ENCODE measurements at places on chromosomes 3 and 15.

- no peak for DNase-seq
Measured at GRCh38 chr3:57158813-57159738, 6.1 kb downstream of the IL17RD start.

- no peak for DNase-seq
Measured at GRCh38 chr3:87503900-87504498, 227.6 kb upstream of the POU1F1 start.

DNA sequence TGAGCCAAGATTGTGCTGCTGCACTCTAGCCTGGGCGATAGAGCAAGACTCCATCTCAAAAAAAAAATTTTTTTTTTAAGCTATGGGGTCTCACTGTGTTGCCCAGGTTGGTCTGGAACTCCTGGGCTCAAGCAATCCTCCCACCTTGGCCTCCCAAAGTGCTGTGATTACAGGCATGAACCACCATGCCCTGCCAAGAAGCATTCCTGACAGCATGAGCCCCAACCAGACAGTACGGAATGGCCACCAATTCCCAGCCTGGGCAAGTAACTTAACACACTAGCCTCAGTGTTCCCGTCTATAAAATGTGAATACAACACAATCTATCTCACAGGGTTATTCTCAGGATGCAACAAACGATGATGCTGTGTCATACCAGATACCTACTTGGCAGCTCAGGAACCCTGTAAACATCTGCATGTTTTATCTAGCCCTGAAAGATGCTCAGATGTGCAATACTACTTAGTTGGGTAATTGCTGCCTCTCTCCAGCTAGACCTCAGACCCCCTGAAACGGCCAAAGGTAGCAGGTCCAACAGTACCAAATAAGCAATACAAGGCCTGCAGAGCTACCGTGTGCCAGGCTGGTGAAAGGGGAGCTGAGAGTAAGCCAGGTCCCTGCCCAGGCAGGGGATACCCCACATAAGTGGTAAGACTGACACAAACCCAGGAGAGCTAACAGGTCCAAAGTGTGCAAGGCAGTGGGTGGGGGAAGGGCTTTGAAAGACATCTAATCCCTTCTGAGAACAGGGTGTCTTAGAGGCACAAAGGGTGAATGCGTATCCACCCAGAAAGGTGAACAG, 1.9 kb downstream of the TKT start:
- no peak for DNase-seq

- DNase-seq, result no peak
Measured at GRCh38 chr15:92934716-92935115, 34.6 kb downstream of the CHD2 start.

- no peak for DNase-seq
Measured at GRCh38 chr3:11386465-11387113, 114.4 kb downstream of the ATG7 start.

GRCh38 chr3:108118038-108118768, 27.4 kb upstream of the CD47 start:
- no peak for DNase-seq

GRCh38 chr15:86830304-86830703, 750.6 kb downstream of the AGBL1 start:
- DNase-seq, result no peak

GRCh38 chr15:40282147-40282868, 556 bp downstream of the ANKRD63 start:
- DNase-seq, result no peak

Measured in NCI-H187 treated with DMSO at 0.1 percent for 48 hours (cell line).